ENCODE measurements at places on chromosomes 2 and 18.

DNA sequence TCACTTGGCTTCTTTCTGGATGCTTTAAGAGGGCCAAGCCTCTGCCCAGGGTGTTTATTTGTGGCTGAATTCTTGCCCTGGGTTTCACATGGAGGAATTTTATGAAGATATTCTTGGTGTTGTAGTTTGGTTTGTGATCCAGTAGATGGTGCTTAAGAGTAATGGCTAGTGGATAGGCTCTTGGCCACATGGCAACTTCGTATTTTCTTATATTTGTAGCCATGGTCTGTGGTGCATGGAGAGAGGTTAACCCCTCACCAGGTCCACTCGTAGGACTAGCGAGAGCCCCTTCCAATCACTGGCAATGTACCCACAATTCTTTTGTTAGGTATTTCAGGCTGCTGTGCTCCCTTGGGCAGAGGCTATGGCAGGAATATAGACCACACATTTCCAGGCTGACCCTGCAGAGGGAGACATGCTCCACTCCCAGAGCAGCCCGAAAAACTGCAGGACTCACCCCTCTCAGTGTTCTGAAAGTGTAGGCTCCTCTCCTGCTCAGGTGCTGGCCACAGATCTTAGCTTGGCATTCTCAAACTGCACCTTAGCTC lies 582.1 kb upstream of the SETBP1 start:
- no peak for DNase-seq

GRCh38 chr2:218291318-218292047 lies 820 bp downstream of the TMBIM1 start:
- DNase-seq: no peak

GRCh38 chr2:144950899-144951560 lies 431.1 kb upstream of the ZEB2 start:
- DNase-seq: no peak

DNA sequence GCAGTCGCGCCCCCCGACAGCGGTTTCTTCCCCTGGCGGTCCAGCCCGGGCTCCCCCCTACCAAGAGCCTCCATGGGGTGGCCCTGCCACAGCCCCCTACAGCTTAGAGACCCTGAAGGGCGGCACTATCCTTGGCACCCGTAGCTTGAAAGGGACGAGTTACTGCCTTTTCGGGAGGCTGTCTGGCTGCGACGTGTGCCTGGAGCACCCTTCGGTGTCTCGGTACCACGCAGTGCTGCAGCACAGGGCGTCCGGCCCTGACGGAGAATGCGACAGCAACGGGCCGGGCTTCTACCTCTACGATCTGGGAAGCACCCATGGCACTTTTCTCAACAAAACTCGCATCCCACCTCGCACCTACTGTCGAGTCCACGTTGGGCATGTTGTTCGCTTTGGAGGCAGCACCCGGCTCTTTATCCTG lies 475 bp downstream of the SLC4A1AP start:
- DNase-seq: no peak

GRCh38 chr18:33330711-33331110 lies 109.8 kb downstream of the CCDC178 start:
- no peak for DNase-seq

- DNase-seq: no peak
Observed at GRCh38 chr2:159118859-159119500, 150.5 kb downstream of the TANC1 start.

- no peak for DNase-seq
Observed at GRCh38 chr2:19187323-19188020, 171.0 kb downstream of the OSR1 start.

GRCh38 chr18:12879840-12880540 lies 4.0 kb downstream of the PTPN2 start:
- DNase-seq: no peak

DNA sequence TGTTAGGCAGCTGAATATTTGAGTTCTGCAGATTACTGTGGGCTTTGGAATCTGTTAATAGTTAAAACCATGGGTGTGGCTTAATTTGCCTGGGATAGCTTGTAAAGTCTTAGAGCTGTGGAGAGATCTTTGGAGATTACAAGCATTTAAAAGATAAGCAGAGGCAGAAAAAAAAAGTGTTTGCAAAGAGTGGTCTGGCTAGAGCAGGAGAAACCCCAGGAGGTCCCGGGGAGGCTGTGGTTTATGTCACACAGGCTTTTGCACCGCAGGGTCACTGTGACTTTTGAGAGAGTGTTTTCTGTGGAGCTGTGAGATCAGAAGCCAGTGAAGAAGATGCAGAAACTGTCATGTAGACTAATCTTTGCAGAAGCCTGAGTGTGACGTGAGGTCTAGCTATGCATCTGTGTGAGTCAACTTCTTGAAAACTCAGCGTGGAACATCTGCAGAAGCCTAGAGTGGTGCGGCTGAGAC lies 49.0 kb downstream of the SETBP1 start:
- peak; percentile 28 for DNase-seq

DNA sequence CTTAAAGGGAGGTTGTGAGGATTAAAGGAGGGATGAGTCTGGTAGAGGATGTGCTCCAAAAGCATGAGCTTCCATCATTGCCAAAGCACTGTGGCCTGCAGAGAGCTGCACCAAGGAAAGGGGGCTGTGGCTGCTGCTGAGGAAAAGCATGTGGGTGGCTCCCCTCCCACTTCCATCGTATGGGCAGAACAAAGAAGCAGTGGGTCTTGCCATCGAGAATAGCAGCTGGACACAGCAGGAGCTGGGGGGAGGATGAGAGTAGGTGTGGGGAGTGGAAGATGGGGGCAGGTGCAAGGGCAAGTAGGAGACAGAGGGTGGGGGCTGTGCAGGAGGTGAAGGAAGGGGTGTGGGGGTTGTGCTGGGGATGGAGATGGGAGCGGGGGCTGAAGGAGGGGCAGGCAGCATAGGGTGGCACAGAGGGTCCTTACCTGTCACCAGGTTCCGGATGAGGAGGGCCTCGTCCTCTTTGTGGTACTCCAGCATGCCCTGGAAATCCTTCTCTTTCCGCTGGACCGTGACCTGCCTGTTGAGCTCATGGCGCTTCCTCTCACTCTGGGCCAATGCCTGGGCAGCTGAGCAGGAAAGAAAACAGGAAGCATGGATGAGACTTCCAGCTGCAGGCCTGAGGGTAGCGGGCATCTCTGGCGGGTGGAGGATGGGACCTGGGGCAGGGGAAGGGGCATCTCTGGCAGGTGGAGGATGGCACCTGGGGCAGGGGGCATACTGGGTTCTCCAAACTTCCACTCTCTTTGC lies 33.6 kb upstream of the ACAA2 start:
- DNase-seq: no peak

DNA sequence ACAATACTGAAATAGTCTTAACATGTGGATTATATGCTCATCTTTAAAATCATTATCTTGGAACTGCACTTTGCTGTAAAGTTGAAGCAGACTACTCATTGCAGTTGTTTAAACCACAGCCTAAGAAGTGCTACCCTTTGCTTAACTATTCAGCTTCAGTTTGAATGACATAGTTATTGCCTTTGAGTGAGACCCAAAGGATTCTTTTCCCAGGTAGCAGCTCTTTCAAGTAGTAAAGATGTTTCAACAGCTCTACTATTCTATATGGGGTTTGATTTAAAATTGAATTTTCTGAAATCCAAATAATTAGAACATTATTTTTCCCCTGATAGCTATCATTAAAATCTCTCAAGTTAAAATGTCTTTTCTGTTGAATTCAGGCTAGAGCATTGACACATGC lies 1.1 kb downstream of the SCG2 start:
- no peak for DNase-seq

- no peak for DNase-seq
Observed at GRCh38 chr2:7835693-7836680, 845.9 kb upstream of the ID2 start.

GRCh38 chr2:174608866-174609214 lies 11.2 kb upstream of the WIPF1 start:
- DNase-seq: no peak

DNA sequence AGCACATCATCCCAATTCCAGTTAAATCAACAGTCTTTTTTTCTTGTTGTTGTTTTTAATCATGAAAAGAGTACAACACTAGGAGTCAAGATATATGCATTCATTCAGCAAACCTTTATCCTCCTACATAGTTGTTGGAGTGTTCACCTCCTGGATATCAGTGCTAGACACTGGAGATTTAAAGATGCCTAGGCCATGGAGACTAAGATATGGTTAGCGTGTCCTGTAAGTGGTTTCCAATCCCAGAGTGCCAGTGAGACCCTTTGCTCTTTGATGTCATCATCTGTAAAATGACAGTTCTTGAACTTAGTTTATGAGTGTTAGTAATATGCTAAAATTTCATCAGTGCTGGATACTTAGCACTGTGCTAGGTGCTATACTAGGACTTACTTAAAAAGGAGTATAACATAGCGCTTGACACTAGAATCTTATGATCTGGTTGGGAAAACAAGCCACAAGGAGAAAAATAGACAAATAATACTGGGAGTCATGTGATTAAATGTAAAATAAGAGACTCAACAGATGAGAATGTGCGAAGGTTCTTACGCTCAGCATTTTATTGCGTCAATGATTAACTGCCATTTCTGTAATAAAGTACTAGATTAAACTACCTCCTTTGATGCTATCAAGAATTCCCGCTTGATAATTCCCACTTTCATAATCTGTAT lies 31.5 kb downstream of the BABAM2 start:
- no peak for DNase-seq

- DNase-seq: no peak
Observed at GRCh38 chr18:76483780-76484179, 11.3 kb downstream of the ZNF516 start.

DNA sequence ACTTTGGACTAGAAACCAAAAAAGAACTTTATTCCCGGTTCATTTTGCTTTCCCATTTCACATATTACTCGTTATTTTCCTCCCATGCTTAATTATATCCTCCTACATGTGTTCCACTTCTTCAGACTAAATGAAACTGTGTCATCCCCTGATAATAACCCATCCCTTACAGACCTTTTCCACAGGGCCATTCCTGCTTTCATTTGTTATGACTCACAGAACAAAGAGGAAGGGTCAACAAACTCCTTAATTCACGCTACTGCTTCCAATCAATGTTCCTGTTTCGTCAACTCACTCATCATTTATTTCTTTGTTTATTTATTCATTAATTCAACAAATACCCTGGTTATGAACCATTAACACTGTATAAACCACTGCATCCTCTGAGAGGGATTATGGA lies 104.5 kb downstream of the ZEB2 start:
- no peak for DNase-seq

- DNase-seq: no peak
Observed at GRCh38 chr2:173346035-173346434, 8.6 kb upstream of the CDCA7 start.

- no peak for DNase-seq
Observed at GRCh38 chr18:11750581-11751310, 61.7 kb downstream of the GNAL start.

DNA sequence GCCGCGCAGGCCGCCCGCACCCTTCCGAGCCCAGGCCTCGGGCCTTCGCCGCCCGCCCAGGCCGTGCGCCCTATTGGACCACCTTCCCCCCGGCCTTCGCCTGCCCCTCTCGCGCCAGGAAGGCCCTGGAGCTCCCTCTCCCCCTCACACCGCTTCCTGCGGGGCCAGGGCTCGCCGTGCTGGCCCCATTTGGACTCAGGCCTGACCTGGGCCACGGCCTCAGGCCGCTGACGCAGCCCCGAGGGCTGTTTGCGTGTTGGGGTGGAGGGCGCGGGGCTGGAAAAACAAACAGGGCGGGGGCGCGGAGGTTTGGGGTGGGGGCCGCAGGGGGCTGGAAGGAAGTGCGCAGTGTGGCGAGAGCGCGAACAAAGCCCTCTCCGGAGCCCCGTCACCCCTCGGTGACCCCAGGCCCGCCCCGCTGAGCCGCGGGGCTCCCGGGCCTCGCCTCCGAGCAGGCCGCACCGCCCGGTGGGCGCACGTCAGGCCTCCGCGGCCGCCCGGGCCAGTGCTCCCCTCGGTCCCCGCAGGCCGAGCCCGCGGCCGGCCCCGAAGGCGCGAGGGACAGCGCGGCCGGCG lies 12.3 kb upstream of the SIX3 start:
- DNase-seq: no peak

- no peak for DNase-seq
Observed at GRCh38 chr18:50090370-50091312, 104.3 kb downstream of the MYO5B start.

GRCh38 chr2:122266636-122267035 lies 511.2 kb downstream of the TSN start:
- no peak for DNase-seq

GRCh38 chr18:41134426-41134825 lies 820.6 kb upstream of the PIK3C3 start:
- no peak for DNase-seq

- no peak for DNase-seq
Observed at GRCh38 chr18:36812678-36813077, 16.1 kb downstream of the TPGS2 start.

- no peak for DNase-seq
Observed at GRCh38 chr2:66885775-66886383, 451.0 kb downstream of the MEIS1 start.

GRCh38 chr2:46937471-46937901 lies 21.9 kb upstream of the MCFD2 start:
- DNase-seq: no peak

DNA sequence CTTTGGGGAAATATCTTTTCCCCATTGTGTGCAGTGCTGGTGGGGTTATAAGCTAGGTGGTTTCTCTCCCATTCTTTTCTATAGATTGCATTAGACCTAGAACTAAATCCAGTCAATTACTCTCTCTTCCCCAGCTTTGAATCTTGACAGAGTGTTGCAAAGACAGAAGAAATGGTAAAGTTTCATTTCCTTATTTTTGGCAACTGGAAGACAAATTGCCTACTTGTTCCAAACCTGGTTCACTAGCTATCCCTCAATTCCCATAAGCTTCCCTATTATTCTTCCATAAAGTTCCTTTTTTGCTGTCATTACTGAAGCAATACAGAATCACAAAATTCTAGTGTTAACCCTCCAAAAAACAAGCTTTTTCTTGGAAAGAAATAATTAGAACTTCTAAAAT lies 94.0 kb upstream of the ITGA4 start:
- DNase-seq: no peak

All from stimulated activated CD8-positive, alpha-beta memory T cell treated with anti-CD3 and anti-CD28 coated beads, Interleukin-4, amount 100 ng/mL, for 1 hour (primary cell).